ENCODE measurements at places on chromosomes 11 and 22. TPM values are rescaled to one million over a fixed set of nuclear protein-coding genes. Genes with fewer than 3 reads are reported as not detected.

PAMR1 gene
- total RNA-seq: 0.77 TPM

RAB3IL1 gene
- total RNA-seq: 6.7 TPM

SMTNL1 gene
- total RNA-seq: 0.11 TPM

FLRT1 gene
- total RNA-seq: 0.53 TPM

OR4D5 gene
- total RNA-seq: 0.15 TPM

RASD2 gene
- 1.1 TPM for total RNA-seq

MYRF gene
- total RNA-seq: 56.9 TPM

FAM118B gene
- total RNA-seq: 22.7 TPM

SLC1A2 gene
- 0.92 TPM for total RNA-seq

OR51E2 gene
- total RNA-seq: not detected

GRCh38 chr11:16421826-16422225 lies 65.5 kb upstream of the SOX6 start:
- no peaks in the 10 kb centered on the region for H3K36me3 ChIP-seq
- H3K4me3 ChIP-seq: no peak overlapping the region
- DNase-seq: peak; percentile 0
- H3K27ac ChIP-seq: no peak overlapping the region

- H3K36me3 ChIP-seq: no peaks in the 10 kb centered on the region
- no peaks in the 10 kb centered on the region for H3K27me3 ChIP-seq
- no peak overlapping the region for H3K27ac ChIP-seq
- DNase-seq: no peak
- peaks cover 14% of the 10 kb centered on the region for H3K4me1 ChIP-seq
- H3K4me3 ChIP-seq: no peak overlapping the region
Observed at GRCh38 chr22:42231929-42232328, 38.5 kb downstream of the TCF20 start.

- no peak overlapping the region for H3K4me3 ChIP-seq
- no peaks in the 10 kb centered on the region for H3K4me1 ChIP-seq
- H3K36me3 ChIP-seq: no peaks in the 10 kb centered on the region
- H3K27me3 ChIP-seq: no peaks in the 10 kb centered on the region
- H3K27ac ChIP-seq: no peak overlapping the region
Observed at GRCh38 chr11:107118025-107118720, 99.9 kb upstream of the GUCY1A2 start.

DNA sequence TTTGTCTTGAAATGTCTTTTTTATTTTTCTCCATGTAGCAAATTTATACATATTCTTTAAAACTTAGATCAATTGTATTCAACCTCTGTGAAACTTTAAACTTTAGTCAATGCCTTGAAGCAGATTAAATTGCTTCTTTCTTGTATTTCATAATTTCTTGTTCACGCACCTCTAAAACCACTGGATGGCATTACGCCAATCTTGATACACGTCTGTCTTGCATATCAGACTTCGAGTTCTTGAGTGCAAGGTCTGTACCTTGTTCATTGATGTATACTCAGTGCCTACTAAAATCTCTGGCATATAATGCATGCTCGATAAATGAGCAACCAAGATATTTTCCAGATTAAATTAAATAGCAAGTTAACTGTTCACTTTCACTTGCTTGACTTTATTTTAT lies 236.8 kb downstream of the CASP12 start:
- DNase-seq: no peak
- no peaks in the 10 kb centered on the region for H3K27me3 ChIP-seq
- H3K36me3 ChIP-seq: no peaks in the 10 kb centered on the region
- H3K27ac ChIP-seq: no peak overlapping the region
- H3K4me1 ChIP-seq: no peaks in the 10 kb centered on the region

DNA sequence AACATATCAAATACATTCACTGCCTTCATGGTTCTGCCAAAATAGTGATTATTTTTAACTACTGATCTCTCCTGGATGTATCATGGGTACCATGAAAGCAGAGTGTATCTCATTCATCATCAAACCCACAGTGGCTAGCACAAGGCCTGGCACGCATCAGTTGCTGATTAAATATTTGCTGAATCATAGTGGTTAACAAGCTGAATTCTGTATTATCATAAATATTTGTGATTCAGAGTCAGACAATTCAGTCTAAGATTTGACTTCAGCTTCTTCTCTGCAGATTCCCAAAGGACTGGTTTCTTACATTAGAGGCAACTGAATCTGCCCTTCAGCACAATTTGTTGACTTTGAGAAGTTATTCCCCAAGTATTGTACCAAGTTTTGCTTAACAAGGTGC lies 715.8 kb upstream of the LRRC4C start:
- no peak for DNase-seq
- no peaks in the 10 kb centered on the region for H3K4me1 ChIP-seq
- no peak overlapping the region for H3K4me3 ChIP-seq
- H3K27ac ChIP-seq: no peak overlapping the region
- H3K27me3 ChIP-seq: no peaks in the 10 kb centered on the region

- H3K4me3 ChIP-seq: no peak overlapping the region
- peaks cover 3% of the 10 kb centered on the region for H3K27me3 ChIP-seq
- no peaks in the 10 kb centered on the region for H3K4me1 ChIP-seq
- DNase-seq: no peak
- H3K27ac ChIP-seq: no peak overlapping the region
Observed at GRCh38 chr11:95081010-95081409, 8.6 kb upstream of the ENDOD1 start.

DNA sequence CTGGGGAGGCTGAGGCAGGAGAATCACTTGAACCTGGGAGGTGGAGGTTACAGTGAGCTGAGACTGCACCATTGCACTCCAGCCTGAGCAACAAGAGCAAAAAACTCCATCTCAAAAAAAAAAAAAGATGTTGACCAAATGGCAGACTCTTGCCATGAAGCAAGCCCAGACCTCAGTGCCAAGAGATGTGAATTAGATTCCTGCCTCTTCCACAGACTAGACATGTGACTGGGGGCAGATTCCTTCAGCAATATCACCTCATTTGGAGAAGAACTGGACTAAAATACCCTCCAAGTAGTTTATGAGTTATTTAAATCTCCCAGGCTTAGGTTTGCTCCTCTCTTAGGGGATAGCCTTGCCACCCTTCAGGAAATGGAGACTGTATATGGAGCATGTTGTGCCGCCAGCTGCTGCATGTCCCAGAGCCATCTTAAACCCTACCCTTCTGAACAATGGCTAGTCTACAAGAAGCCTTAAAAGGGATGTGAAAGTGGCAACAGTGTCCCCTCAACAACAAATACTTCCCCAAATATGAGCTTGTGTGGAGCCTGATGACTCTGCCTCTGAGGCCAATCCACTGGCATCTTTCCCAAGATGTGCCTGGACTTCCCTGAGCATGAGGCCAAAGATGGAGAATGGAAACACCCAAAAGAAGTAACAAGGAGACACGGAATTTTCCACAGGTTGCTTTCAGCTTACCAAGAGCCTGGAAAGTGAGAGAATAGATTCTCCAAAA lies 763 bp upstream of the MS4A7 start:
- DNase-seq: no peak
- H3K4me1 ChIP-seq: no peaks in the 10 kb centered on the region
- no peaks in the 10 kb centered on the region for H3K27me3 ChIP-seq
- H3K4me3 ChIP-seq: no peak overlapping the region
- no peak overlapping the region for H3K27ac ChIP-seq

- no peak for DNase-seq
- H3K4me1 ChIP-seq: peaks cover 20% of the 10 kb centered on the region
- H3K36me3 ChIP-seq: no peaks in the 10 kb centered on the region
- no peaks in the 10 kb centered on the region for H3K27me3 ChIP-seq
- H3K4me3 ChIP-seq: no peak overlapping the region
Observed at GRCh38 chr11:46477136-46477535, 85.6 kb upstream of the CHRM4 start.

DNA sequence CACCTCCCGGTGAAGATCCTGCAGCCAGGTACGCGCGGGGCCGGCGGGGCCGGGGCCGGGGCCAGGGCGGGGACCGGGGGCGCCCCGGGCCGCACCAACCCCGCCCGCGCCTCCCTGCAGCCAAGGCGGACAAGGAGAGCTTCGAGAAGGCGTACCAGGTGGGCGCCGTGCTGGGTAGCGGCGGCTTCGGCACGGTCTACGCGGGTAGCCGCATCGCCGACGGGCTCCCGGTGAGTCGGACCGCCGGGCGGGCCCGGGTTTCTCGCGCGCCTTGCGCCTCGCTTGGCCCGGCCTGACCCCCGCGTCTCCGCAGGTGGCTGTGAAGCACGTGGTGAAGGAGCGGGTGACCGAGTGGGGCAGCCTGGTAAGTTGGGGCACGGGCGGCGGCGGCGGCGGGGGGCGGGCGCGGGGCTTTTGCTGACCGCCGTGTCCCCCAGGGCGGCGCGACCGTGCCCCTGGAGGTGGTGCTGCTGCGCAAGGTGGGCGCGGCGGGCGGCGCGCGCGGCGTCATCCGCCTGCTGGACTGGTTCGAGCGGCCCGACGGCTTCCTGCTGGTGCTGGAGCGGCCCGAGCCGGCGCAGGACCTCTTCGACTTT lies 531 bp downstream of the PIM3 start:
- peaks cover 17% of the 10 kb centered on the region for H3K4me1 ChIP-seq
- peak overlapping the region; percentile 93 for H3K4me3 ChIP-seq
- DNase-seq: peak; percentile 62
- no peaks in the 10 kb centered on the region for H3K27me3 ChIP-seq

GRCh38 chr11:131402040-131402439 lies 31.6 kb downstream of the NTM start:
- H3K4me3 ChIP-seq: no peak overlapping the region
- no peaks in the 10 kb centered on the region for H3K27me3 ChIP-seq
- DNase-seq: no peak
- H3K4me1 ChIP-seq: no peaks in the 10 kb centered on the region
- no peak overlapping the region for H3K27ac ChIP-seq

DNA sequence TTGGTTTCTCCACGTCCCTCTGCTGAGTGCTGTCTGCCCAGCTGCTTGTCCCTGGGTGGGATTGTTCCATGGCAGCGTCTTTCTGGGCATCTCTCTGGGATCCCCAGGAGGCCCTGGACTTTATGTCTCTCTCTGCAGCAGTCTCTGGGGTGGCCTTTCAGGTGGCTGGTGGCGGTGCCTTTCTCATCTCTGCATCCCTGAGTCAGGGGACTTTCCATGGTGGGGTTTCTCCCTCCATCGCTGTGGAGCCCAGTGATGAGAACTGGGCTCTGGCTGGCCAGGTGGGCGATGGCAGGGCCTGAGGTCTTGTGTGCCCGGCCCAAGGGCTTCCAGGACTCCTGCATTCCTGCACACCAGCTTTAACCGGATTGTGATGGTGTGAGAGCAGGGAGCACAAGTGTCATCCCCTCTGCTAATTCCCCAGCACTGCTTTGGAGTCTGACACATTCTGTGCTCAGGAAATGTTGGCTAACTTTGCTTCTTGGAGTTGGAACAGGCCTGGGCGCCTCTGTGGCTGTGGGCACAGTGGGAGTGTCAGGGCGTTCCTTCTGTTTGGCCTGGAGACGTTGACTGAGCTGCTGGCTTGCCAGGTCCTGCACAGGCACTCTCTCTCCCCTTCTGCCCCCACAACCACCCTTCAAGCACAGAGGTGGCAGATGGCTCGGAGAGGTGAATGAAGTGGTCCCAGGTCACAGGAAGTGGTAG lies 27.9 kb downstream of the FAM83F start:
- no peak overlapping the region for H3K4me3 ChIP-seq
- H3K27me3 ChIP-seq: no peaks in the 10 kb centered on the region

- peaks cover 29% of the 10 kb centered on the region for H3K4me1 ChIP-seq
- no peak for DNase-seq
- H3K27ac ChIP-seq: no peak overlapping the region
- no peak overlapping the region for H3K4me3 ChIP-seq
- H3K36me3 ChIP-seq: no peaks in the 10 kb centered on the region
- H3K27me3 ChIP-seq: no peaks in the 10 kb centered on the region
Observed at GRCh38 chr22:44345872-44346271, 33.1 kb upstream of the SHISAL1 start.

DNA sequence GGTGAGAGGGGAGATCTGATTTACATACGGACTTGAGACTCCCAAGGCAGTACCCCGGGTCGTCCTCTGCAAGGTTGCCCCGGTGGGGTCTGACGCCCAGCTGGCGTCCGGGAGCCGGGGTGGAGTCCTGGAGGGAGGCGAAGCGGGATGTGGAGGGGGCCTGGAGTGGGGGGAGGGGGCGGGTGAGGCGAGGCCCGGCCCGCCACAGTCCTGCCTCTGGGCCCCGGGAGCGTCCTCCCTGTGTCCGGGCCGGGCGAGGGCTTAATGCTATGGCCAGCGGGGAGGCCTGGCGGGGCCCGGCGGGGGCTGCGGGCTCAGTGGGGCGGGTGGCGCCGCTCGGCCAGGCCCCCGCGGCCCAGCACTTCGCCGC lies 2.4 kb upstream of the MYBPC3 start:
- H3K4me1 ChIP-seq: peaks cover 47% of the 10 kb centered on the region
- H3K4me3 ChIP-seq: peak overlapping the region; percentile 24
- peak overlapping the region; percentile 96 for H3K27ac ChIP-seq

DNA sequence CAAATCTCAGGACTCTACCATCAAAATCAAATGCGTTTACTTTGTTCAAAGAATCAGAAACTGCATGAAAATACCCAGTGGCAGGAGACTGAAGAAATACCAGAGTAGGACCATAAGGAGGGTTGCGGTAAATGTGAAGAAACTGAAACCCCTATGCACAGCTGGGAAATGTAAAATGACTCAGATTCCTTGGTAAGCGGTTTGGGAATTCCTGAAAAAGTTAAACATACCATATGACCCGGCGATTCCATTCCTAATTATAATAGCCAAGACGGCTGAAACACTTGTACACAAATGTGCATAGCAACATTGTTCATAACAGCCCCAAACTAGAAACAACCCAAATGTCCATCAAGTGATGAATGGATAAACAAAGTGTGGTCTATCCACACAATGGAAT lies 114.1 kb upstream of the GRAMD1B start:
- H3K4me1 ChIP-seq: no peaks in the 10 kb centered on the region
- H3K27ac ChIP-seq: no peak overlapping the region
- H3K4me3 ChIP-seq: no peak overlapping the region
- no peaks in the 10 kb centered on the region for H3K27me3 ChIP-seq

DNA sequence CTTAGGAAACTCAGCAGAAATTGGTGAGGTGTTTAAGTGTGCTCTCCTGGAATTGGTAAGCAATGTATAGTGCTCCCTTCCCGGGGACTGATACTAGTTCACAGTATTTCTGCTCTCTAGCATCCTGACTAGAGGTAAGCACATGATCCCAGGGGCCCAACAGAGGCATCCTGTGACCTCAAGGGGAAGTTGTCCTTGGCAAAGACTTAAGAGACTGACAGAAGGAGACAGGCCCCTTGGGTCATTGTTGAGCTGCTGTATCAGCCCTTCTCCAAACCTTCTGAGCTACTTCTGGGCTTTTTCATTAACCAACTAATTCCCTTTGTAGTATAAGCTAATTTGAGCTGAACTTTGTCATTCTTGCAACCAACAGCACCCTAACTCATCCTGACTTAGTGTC lies 4.3 kb upstream of the TBC1D22A start:
- no peaks in the 10 kb centered on the region for H3K27me3 ChIP-seq
- no peak overlapping the region for H3K4me3 ChIP-seq
- peak overlapping the region; percentile 76 for H3K27ac ChIP-seq
- no peak for DNase-seq

GRCh38 chr11:123801765-123802164 lies 4.4 kb downstream of the OR6M1 start:
- no peak for DNase-seq
- H3K36me3 ChIP-seq: no peaks in the 10 kb centered on the region
- H3K4me1 ChIP-seq: no peaks in the 10 kb centered on the region
- H3K4me3 ChIP-seq: no peak overlapping the region

- peak; percentile 60 for DNase-seq
- no peaks in the 10 kb centered on the region for H3K36me3 ChIP-seq
- H3K27me3 ChIP-seq: no peaks in the 10 kb centered on the region
- H3K27ac ChIP-seq: no peak overlapping the region
- no peaks in the 10 kb centered on the region for H3K4me1 ChIP-seq
- H3K4me3 ChIP-seq: no peak overlapping the region
Observed at GRCh38 chr11:103035791-103036434, 56.0 kb downstream of the DCUN1D5 start.

All from cardiac muscle cell (in vitro differentiated cells and primary cell).